ENCODE measurements at places on chromosomes 1 and 21.

DNA sequence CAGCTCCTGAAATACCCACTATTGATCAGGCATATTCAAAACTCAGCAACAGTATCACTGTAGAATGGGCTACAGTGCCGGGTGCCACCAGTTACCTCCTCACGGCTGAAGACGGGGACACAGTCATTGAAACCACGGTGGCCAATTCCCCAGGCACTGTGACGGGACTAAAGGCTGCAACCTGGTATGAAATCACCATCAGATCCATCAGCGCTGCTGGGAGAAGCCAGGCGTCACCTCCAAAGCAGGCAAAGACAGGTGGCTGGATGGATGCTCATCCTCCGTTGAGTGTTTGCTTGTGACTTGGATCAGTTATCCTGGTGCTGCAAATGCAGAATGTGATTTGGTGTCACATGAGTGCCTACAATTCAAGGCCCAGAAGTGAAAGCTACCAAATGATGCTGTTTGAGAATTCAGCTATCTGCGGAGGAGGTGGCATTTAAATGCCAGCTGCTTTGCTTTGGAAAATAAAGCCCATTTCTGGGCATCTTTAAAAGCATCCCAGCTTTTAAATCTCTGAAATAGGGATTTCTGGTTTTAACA is 5.1 kb downstream of the FNDC7 start:
- DNase-seq, result peak; percentile 41

GRCh38 chr1:227788271-227789083 is 27.0 kb upstream of the PRSS38 start:
- DNase-seq, result no peak

GRCh38 chr1:16053781-16054502 is 10.4 kb downstream of the CLCNKB start:
- no peak for DNase-seq

DNA sequence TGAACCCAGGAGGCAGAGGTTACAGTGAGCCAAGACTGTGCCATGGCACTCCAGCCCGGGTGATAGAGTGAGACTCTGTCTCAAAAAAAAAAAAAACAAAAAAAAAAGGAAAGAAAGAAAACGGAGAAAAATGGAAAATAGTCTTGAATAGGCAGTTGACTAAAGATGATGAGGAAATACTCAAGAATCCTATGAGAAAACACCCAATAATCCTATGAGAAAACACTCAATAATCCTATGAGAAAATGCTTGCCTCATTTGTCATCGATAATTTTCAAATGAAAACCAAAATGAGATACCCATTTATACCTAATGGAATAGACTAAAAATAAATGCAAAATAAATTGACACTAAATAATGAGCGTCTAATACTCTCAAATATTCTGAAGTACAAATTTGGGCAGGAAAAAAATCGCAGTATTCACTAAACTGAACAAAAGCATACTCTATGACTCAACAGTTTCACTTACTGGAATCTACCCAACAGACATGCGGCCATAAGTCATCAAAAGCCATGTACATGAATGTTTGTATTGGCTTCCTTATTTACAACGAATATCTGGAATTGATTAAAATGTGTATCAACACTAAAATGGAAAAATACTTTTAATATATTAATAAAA is 733.9 kb upstream of the CHRM3 start:
- DNase-seq, result no peak

DNA sequence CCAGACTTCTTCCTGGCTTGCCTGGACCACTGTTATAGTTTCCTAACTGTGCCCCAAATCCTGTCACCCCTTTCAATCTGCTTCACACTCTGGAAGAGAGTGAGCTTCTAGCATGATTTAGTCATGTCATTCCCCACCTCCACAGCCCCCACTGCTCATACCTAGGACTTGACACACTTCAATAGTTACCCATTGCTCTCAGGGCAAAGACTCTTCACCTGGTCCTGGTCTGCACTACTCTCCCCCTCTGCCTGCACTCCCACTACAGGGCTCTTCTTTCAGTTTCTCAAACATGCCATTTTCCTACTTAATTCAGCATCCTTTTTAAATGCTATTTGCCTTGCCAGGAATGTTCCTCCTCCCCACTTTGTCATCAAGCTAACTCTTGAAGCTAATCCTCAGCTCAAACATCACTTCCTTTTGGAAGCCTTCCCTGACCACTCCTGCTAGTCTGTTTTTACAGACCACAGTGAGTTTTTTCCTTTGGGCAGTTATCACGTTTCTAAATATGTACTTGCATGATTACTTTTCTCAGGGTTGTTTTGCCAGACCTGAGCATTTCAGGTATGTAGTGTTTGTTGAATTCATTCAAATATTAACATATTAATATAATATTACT is 24.7 kb downstream of the CYP2J2 start:
- no peak for DNase-seq

GRCh38 chr1:62746086-62746808 is 37.7 kb upstream of the ATG4C start:
- DNase-seq, result no peak

- DNase-seq, result no peak
These were observed 39.5 kb downstream of the ATF6 start for GRCh38 chr1:161805399-161806197.

GRCh38 chr21:27796106-27796505 is 829.2 kb upstream of the ADAMTS5 start:
- DNase-seq, result no peak

DNA sequence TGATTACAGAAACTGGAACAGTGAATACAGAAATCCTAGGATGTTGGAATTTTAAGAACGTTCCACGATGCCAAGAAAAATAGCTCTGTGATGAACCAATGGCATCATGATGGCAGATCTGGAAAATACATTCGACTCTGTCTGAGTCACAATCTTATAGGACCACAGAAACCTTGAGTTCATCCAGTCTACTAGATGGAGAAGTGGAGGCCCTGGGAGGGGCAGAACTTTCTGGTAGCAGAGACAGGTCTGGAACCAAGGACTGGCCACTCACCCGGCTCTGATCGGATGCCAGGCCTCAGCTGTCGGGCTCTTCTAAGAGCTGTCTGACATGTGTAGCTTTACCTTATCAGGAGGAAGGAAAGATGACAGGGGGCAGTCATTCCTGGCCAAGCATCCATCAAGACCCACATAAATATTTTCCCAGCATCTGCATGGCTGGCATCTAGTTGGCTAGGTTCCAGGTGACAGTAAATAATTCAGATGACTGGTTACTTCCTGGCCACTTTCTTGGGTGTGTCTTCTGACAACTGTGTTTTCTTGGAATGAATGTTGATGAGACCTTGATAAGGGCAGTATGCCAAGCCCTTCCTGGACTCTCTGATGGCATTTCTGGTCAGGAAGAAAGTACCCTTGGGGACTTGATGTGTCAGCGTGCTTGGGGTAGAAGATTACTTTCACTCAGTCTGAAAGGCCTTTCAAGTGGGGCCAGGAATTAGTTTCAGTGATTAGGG is 72.6 kb upstream of the TRABD2B start:
- no peak for DNase-seq

GRCh38 chr21:15282665-15283064 is 217.9 kb upstream of the NRIP1 start:
- no peak for DNase-seq

- DNase-seq, result no peak
These were observed 17.4 kb upstream of the SLC2A5 start for GRCh38 chr1:9086796-9087195.

DNA sequence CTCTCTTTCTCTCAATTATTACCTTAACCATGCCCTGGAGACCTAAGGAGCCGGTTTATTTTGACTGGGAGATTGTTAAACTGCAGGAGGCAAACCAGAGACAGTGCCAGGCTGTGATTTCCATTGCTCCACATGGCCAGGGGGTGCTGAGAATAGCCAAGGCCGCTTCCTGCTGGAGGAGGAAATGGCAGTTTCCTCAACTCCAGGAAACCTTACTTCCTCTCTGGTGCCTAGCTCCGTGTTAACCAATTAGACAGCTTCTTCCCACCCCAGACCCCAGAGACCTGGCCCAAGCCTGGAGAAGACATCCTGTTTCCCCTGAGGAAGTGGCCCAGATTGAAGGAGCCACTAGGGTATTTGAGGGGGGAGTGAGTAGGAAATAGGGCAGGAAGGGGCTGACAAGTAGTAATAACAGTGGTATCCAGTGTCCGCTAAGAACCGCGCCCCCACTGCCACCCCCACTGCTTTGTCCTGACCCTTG is 161.2 kb downstream of the PLPP3 start:
- no peak for DNase-seq

GRCh38 chr1:105641407-105641806 is 1415.1 kb upstream of the PRMT6 start:
- no peak for DNase-seq

GRCh38 chr1:33167650-33168447 is 14.0 kb downstream of the TRIM62 start:
- DNase-seq, result no peak

DNA sequence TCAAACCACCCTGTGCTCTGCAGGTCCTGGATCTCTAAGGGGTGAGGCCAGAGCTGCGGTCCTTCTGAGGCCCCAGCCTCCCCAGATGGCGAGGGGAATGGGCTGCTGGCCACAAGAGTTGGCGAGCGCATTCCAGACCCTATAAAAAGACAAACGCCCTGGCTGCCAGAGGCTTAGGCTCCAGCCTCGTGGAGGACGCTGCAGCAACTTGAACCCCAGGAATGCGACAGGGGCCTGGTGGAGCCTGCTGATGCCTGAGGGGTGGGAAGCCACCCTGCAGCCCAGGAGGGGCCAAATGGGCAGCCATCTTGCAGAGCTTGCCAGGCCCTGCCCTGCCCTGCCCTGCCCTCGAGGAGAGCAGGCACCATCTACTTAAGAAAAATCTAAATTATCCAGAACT is 8.6 kb downstream of the CACNA1S start:
- DNase-seq, result no peak

GRCh38 chr1:220441211-220441610 is 86.7 kb upstream of the MARK1 start:
- DNase-seq, result no peak

DNA sequence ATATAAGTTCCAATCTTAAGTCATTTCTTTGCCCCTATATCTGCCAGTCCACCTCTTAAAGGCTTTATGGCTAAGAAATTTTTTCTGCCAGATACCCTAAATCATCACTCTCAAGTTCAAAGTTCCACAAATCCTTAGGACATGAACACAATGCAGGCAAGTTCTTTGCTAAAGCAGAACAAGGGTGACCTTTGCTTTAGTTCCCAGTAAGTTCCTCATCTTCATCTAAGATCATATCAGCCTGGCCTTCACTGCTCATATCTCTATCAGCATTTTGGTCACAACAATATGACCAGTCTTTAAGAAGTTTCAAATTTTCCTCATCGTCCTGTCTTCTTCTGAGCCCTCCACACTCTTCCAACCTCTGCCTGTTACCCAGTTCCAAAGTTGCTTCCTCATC is 402.2 kb upstream of the RUNX1 start:
- DNase-seq, result no peak

GRCh38 chr1:157247005-157247763 is 109.0 kb upstream of the ETV3 start:
- DNase-seq, result no peak

- DNase-seq, result no peak
These were observed 25.8 kb downstream of the PTPN14 start for GRCh38 chr1:214525535-214526019.

DNA sequence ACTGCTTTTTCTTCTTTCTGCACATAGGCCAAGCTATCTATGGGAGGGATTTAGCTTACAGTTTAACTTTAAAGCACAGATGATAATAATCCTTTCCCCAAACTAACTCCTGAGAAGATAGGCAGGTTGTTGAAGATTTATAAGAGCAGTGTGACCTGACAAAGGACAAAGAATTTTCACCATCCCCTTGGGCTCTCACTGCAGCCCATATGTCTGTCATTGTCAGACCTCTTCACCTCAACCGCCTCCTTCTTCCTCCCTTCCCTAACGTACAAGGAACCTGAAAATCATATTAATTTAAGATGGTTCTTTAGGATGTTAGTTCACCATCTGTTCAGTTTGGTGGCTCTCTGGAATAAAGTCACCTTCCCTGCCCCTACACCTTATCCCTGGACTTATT is 5.0 kb downstream of the RNU1-2 start:
- DNase-seq, result no peak

DNA sequence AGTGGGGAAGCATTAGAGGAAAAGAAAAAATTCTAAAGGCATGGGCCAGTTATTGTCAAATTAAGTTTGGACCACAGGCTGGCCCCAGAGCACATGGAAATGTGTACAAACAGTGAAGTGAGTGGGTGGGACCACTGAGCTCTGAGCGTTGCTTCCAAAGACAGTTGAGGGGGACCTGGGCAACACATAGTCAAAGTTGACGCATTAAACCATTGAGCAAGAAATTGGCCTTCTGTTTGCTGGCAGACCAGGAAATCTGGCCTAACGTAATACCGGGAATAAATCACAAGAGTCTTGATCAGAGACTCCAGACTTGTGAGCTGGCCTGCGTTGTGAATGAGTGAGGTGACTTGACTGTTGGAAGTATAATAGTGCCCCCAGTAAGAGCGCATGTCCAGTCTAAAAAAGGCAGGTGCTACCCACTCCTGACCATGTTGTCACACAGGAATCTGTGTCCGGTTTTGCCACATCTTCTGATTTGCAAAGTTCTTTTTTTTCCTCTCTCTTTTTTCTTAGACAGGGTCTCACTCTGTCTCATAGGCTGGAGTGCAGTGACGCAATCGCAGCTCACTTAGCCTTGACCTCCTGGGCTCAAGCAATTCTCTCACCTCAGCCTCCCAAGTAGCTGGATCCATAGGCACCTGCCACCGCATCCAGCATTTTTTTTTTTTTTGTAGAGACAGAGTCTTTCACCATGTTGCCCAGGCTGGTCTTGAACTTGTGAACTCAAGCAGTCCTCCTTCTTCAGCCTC is 10.7 kb downstream of the EPHB2 start:
- no peak for DNase-seq

DNA sequence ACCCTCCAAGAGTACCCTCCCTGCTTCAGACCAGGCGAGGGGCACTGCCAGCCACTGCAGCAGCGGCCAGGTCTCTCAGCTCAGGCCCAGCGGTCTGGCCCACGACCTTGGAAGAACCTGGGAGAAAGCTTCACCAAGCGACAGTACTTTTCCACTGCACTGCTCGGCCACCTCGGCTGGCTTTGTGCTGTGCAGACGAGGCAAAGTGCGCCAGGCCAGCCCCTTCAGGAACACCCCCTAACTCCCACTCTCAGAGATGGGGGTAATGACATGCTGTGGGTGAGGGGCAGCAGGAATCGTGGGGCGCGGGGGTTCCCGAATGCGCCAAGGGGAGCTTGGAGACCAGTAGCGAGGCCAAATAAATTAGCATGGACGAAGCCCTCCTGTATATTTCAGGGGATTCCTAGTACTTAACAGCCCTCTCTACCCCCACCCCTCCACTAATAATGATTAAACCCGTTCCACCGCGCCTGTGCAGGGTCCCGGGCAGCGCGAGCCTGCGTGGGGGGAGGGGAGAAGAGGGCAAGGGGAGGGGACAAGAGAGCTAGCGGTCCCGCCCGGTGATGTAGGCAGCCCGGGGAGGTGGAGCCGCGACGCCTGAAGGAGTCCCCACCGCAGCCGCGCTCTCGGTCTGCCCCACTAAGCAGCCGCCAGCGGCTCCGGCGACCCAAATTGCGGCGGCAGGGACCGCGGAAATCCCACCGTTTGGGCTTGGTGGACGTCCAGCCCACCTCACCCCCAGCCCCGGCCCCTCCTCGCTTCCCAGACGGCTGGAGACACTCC is at the start of gene FAM43B:
Gene FAM43B, plus strand, starts transcription at position 629 of the 783 bp plus-strand sequence. CDS start 401 bp downstream, outside the sequence.
- DNase-seq, result peak; percentile 33

GRCh38 chr1:63322114-63322943 is at the start of gene FOXD3:
FOXD3 (plus strand) TSS chr1:63322567; CDS start chr1:63323059, 492 bp downstream.
- no peak for DNase-seq

- DNase-seq, result no peak
These were observed 18.6 kb downstream of the FMO1 start for GRCh38 chr1:171266930-171267329.

- no peak for DNase-seq
These were observed 3.1 kb downstream of the ACTA1 start for GRCh38 chr1:229430761-229431283.

Measured in anterior cingulate cortex (tissue), 58 donors.